ENCODE measurements at places on chromosomes 13 and 19.

DNA sequence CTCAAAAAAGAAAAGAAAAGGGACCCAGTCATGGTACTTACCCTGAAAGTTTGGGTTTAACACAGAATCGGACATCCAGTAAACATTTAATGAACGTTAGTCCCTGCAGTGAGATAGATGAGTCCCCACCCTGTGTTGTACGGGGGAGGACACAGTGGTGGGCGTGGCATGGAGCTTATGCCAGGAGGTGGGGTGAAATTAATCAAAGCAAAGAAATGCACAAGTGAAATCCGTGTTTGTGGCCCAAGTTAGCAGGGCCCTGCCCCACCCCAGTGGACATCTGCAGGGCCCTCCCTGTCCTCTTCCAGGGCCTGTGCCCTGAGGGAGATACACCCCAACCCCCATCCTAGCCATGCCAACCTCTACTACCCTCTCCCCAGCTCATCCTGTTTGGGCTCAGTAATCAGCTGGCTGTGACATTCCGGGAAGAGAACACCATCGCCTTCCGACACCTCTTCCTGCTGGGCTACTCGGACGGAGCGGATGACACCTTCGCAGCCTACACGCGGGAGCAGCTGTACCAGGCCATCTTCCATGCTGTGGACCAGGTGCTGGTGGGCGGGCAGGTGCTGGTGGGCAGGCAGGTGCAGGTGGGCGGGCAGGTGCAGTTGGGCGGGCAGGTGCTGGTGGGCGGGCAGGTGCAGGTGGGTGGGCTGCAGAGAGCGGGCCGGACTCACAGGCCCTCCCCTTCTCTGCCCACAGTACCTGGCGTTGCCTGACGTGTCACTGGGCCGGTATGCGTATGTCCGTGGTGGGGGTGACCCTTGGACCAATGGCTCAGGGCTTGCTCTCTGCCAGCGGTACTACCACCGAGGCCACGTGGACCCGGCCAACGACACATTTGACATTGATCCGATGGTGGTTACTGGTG lies 3.9 kb downstream of the MCOLN1 start:
- DNase-seq, result no peak

GRCh38 chr13:58619396-58620113 lies 988.0 kb downstream of the PCDH17 start:
- no peak for DNase-seq

DNA sequence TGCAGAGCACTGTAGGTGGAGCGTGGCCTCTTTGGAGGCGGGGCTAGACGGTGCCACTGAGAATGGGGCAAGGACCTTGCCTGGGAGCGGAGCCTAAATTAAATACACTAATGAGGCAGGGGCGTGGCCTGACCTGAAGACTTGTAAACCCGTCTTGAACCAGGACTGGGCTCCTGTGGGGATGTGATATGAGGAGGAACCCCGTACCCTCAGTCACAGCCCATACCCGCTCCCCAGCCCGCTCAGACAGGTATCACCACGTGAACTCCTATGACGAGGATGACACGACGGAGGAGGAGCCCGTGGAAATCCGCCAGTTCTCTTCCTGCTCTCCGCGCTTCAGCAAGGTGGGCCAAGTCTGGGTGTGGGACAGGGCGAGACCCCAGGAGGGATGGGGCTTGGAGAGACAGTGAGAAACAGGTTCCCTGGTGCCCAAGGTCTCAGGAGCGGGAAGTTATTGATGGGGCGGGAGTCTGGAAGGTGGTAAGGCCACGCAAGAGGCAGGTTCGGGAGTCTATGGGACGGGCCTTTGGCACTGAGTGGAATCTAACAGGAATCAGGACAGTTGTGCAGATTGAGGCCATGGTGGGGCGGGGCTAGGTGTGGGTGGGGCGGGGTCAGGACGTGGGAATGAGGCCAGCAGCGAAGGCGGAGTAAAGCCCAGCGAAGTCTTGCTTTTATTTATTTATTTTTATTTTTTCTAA lies 14.7 kb downstream of the DNASE2 start:
- DNase-seq, result no peak

DNA sequence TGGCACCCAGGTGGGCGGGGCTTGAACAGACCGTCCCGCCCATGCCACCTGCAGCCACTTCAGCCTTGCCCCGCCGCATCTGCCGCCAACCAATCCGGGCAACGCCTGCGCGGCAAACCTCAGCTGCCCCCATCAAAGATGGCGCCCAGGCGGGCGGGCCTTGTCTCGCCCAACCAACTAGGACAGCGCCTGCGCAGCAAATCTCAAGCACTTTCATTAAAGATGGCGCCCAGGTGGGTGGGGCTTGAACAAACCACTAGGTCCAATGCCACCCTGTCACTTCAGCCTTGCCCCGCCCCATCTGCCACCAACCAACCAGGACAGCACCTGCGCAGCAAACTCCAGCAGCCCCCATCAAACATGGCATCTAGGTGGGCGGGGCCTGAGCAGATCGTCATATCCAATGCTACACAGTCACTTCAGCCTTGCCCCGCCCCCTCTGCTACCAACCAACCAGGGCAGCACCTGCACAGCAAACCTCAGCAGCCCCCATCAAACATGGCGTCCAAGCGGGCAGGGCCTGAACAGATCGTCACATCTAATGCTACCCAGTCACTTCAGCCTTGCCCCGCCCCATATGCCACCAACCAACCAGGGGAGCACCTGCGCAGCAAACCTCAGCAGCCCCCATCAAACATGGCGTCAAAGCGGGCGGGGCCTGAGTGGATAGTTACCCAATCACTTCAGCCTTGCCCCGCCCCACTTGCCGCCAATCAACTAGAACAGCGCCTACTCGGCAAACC lies 1.4 kb downstream of the PEG3 start:
- DNase-seq, result no peak

DNA sequence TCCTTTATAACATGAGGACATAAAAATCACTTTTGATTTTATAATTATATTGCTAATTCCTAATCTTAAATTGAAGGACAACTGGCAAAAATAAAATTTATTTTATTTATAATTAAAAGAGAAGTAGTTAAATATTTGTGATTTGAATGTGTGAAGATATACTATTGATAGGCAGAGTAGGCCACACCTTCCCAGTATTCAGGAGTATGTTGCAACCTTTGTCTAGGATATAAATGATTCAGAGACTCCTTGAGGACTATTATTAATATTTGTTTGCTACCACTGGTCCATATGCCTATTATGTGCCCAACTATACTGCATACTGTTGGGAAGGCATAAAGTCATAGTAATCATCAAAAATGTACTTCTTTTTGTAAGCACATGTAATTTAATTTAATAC lies 94.2 kb downstream of the CDADC1 start:
- DNase-seq, result no peak

- DNase-seq, result no peak
Measured at GRCh38 chr13:66322193-66322740, 907.9 kb downstream of the PCDH9 start.
